CD8-positive, alpha-beta T cell (primary cell): ENCODE measurements at places on chromosomes 7 and 10.

- no peak for DNase-seq
Observed at GRCh38 chr10:109219935-109220605, 703.2 kb downstream of the XPNPEP1 start.

DNA sequence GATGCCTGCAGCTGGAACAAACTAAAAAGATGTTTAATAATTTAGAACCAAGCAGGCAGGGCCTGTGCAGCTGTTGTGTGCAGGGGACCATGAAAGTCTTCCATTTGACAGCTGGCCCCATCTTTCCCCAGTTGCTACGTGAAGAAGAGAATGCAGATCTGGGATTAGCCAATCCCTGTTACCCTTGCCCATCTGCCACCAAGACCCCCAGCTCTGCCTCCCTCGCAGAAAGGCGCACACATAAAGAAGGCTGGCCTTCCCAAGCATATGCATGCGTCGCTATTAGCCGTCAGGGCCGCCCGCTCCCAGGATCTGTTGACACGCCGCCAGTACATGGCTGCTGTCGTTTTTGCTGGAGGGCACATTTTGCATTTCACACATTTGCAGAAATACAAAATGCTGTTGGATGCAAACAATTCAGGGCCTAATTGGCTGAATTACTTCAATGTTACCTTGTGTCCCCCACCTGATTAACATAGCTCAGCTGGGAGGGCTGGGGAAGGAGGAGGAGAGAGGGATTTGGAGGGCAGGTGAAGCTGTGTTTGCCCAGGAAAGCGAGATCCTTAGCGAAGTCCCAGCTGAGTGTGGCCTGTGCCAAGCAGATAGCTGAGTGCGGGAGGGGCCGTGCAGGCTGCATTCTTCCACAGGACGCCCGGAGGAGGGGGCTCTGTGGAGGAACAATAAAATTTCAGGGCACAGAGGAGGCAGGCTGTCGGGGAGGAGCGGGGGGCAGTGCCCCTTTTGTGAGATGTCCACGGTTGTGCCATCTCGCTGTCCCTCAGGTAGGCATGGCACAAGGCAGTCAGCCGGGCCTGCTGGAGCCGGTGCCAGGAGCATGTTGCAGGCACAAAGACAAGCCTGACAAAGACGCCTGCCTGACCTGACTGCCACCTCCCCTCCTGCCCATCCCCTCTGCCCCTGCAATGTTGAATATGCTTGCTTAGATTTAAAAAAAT lies 443.0 kb upstream of the MKI67 start:
- no peak for DNase-seq

DNA sequence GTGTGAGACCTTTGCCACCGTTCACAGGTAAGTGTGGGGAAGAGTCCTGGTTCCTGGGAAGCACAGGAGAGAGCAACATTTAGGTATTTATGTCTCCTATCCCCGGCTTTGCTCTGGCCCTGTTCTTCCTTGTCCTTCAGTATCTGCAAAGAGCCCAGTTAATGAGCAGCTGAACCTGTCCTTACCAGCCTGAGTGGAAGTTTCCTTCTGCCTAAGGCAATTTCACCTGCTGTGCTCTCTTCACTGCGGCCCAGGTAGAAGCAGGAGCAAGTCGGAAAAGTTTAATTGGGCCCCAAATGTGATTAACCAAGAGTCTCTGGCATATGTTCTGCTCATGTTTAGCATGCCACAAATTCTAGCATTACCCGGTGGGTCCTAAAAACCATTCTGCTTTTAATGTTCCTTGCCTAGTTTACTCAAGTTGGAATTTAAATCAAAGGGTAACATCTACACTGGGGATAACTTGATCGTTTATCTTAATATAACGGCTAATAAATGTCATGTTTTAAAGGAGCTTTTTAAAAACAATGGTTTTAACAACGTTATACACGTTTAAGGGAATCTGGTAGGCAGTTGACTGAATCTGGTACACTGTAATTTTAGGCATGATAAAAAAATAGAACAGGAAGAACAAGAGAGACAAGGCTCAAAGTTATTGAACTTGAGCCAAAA lies 817.1 kb downstream of the TYW1 start:
- DNase-seq = no peak

GRCh38 chr10:29205787-29206186 lies 83.1 kb upstream of the LYZL1 start:
- no peak for DNase-seq

DNA sequence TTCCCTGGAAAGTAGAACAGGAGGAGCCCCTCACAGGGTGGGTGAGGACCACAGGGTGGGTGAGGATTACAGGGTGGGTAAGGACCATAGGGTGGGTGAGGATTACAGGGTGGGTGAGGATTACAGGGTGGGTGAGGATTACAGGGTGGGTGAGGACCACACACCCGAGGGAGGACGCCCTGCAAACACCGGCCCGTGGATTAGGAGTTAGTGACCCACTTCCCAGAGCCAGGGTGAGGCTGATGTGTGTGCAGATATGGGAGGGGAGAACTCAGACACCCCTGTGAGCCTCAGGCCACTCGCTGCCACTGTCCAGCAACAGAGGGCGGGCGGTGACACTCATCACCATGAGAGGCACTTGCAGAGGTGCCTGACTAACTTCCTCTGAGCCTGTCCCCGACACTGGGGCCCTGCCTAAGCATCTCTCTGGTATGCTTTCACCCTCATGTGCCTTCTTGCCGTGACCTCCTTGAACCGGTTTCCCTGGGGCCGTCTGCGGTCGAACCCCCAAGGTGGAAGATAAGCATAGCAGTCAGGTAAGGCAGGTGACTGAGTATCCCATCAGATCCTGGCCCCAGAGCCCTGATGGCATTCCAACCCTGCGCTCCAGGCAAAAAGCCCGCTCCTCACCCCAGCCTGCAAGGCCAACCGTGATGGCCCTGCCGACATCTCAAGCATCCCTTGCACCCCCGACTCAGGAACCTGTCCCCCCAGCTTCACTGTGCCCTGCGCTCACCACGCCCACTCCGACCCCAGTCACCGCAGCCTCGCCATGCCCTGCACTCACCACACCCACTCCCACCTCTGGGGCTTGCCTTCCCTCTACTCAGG lies 74.1 kb downstream of the FAM53B start:
- DNase-seq = no peak
